ENCODE measurements at places on chromosomes 11 and 22. TPM values are rescaled to one million over a fixed set of nuclear protein-coding genes. Genes with fewer than 3 reads are reported as not detected.

DNA sequence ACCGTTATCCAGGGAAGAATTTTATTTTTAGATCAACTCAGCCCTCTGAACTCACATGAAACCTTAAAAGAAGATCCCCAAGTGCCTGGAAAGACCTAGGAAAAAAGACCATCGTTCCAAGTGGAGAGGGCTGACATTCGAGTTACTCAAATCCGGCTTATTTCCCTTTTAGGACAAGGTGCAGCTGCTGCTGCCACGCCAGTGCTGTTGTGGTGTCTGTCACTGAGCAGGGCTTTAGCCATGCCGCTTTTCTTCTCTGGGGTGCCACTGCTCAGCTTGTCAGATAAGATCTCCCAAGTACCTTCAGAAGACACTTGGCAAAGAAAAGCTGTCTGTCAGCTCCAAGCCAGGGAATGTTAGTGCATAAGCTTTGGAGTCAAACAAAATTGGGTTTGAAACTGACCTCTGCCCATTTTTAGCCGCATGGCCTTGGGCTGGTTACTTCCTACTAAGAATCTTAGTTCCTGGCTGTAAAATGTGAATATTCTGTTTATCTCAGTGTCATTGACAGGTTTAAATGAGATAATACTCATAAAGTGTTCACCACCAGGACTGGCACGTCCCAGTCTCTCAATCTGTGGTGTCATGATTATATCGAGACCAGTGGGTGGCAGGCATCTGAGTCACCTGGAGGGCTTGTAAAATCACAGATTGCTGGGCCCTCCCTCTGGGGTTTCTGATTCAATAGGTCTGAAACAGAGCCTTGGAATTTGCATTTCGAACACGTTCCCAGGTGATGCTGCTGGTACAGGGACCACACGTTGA is 117.5 kb downstream of the PKNOX2 start:
- ATAC-seq, result peak; percentile 64

- ATAC-seq, result no peak
Measured at GRCh38 chr11:5339771-5340322, 3.5 kb downstream of the OR51B5 start.

DNA sequence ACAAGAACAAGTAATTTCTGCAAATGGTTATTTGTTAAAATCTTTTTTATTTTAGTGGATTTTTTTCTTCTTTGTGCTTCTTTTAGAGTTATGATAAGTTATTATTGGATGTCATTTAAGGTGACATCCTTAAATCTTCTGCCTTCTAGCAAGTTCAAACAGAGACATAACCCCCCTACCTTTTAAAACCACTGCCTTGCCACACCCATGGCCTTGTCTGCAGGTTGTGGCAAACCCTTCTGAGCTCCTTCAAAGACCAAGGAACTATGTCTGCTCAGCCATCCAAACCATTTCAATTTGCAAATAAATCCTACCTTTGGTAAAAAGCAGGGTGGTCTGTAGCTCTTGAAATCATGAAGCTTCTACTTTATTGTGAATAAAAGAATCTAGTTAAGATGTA is 241.6 kb downstream of the FAM76B start:
- no peak for ATAC-seq

Gene ME3
- 2.9 TPM for total RNA-seq

Gene HEPN1
- total RNA-seq, result not detected

- ATAC-seq, result no peak
Measured at GRCh38 chr22:40512426-40513136, 123.9 kb downstream of the MRTFA start.

Gene ST14
- total RNA-seq, result 0.09 TPM

All from activated T-helper 17 cell treated with anti-CD3 and anti-CD28 coated beads, Interleukin-2, amount 50 U/mL, for 72 hours (primary cell).